ENCODE measurements at places on chromosomes 2 and 18.
A peak's percentile ranks its signal among the peaks of the same experiment; 100 is the strongest.

GRCh38 chr2:131151398-131151797 lies 46.3 kb downstream of the PLEKHB2 start:
- DNase-seq, result no peak

DNA sequence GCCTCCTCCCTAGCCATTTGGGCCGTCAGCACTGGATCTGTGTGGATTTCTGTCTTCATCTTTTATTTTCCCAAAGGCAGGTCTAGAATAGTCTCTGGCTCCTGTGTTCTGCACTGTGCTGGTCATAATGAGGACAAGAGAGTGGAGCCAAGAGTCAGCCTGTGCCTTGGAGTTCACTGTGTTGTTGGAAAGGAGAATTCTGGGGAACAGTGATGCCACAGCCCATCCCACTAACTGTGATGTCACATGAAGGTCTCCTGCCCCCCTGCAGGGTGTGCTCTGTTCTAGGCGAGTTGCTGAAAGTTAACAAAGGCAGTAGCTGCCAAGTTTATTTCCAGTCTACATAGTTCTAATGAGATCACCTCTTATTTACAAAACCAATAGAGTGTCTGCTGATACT lies 248.5 kb downstream of the TPGS2 start:
- no peak for DNase-seq

GRCh38 chr18:48022531-48023329 lies 92.3 kb upstream of the SMAD2 start:
- DNase-seq, result peak; percentile 44

DNA sequence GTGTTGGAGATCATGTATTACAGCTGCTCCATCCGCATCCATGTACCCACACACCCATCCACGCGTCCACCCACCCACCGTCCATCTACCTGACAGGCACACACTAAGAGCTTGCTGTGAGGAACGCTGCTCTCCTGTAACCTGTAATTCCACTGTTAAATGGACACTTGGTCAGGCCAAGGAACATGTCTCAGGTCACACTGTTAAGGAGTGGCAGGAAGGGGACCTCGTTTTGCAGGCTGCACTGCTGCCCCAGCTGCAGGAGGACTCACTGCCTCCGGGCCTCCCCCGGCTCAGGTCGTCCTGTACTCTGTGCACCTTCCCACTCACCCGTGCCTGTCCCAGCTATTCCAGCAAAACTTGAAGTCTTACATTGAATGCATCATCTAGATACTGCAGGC lies 170.5 kb downstream of the EIPR1 start:
- DNase-seq, result no peak

GRCh38 chr2:186347472-186347871 lies 138.6 kb upstream of the ZC3H15 start:
- no peak for DNase-seq

GRCh38 chr2:70087702-70088597 lies 673 bp downstream of the PCBP1 start:
- DNase-seq, result no peak

- no peak for DNase-seq
These were observed 180.0 kb upstream of the CXCR4 start for GRCh38 chr2:136297994-136298393.

DNA sequence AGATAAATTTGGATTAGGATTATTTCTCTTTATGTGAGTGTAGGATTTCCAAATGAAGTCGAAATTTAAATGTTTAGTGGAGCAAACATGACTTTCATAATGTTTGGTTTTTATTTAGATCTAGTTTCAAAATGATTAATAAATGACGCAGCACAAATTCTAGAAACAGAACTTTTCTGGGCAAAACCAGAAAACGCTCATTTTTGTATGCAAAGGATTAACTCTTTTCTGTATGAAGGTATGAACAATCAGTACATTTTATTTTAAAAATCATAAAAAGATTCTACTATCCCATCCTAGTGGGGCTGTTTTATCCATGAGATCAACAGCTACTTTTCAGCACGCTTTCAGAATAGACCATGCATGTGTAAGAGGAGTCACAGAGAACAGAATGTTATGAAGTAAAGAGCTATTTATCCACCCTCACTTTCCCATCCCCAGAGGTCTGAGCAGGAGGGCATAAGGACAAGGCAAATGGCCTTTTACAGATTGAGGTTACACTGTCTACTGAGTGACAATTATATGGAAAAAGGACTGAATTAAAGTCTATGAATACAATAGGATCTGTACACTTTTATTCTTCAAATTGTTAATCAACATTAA lies 270.8 kb downstream of the ZEB2 start:
- no peak for DNase-seq

GRCh38 chr18:45839414-45840395 lies 14.2 kb downstream of the SIGLEC15 start:
- DNase-seq, result no peak

DNA sequence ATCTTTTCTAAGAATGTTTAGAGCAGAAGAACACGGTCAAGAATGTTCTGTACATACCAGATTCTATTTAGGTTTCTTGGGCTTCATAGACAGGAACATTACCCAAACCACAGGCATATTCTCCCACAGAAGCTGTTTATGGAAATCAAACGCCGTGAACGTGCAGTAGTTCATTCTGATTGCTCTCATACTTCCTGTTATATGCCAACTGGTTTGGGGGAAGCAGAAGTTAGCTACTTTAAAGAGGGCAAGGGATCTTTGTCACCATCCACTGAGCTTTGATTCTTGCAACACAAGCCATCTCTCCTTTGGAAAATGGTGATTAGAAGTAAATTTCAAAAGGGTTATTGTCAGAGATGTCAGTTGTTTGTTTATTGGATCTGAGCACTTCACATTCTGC lies 182.2 kb upstream of the NRP2 start:
- DNase-seq, result no peak

GRCh38 chr2:158325782-158326340 lies 130.7 kb downstream of the CCDC148 start:
- DNase-seq, result no peak

DNA sequence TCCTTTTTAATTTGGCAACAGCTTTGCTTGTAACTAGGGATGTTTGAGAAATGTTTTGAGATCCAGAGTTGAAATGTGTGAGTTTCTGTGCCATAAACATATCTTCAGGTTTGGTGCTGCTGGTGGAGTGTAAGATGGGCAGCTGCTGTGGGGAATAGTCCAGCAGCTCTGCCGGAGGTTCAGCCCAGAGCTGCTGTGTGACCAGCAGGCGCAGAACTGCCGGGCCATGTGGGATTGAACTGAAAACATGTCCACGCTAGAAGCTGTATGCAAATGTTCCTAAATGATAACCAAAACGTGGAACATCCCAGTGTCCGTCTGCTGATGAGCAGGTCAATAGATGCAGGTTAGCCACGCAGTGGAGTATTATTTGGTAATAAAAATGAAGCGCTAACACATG lies 99.6 kb downstream of the DGKD start:
- no peak for DNase-seq

- DNase-seq, result no peak
These were observed 125.1 kb upstream of the EPAS1 start for GRCh38 chr2:46171996-46172546.

DNA sequence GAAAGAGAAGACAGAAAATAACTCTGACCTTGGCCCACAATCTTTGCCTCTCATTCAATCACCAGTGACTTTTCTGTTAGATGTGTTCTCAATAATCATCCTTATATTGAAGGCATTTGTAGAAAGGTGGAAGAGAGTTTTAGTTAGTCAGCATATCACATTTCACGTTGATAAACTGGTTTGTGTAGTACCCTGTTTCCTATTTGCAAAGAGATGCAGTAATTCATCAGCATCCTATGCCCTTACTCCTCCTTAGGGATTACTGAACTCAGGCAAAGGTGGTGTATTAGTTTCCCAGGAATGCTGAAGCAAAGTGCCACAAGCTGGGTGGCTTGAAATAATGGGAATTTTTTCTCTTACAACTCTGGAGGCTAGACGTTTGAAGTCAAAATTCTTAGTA lies 145.0 kb downstream of the SPP2 start:
- DNase-seq, result no peak

- DNase-seq, result no peak
These were observed 740.8 kb upstream of the HS6ST1 start for GRCh38 chr2:129059476-129059875.

- no peak for DNase-seq
These were observed 134.9 kb upstream of the KYNU start for GRCh38 chr2:142742371-142743214.

Measured in NCI-H524 treated with DMSO at 0.1 percent for 48 hours (cell line).